ENCODE measurements at places on chromosomes 3 and 15. TPM values are rescaled to one million over a fixed set of nuclear protein-coding genes. Genes with fewer than 3 reads are reported as not detected.

- no peaks in the 10 kb centered on the region for H3K36me3 ChIP-seq
- DNase-seq, result no peak
- no peaks in the 10 kb centered on the region for H3K27me3 ChIP-seq
- H3K4me3 ChIP-seq, result no peak overlapping the region
- no peak overlapping the region for H3K27ac ChIP-seq
Observed at GRCh38 chr3:123821920-123822319, 62.2 kb downstream of the MYLK start.

- H3K27me3 ChIP-seq, result no peaks in the 10 kb centered on the region
- no peaks in the 10 kb centered on the region for H3K4me1 ChIP-seq
- no peak for DNase-seq
Observed at GRCh38 chr3:175059788-175060187, 200.7 kb downstream of the NAALADL2 start.

DNA sequence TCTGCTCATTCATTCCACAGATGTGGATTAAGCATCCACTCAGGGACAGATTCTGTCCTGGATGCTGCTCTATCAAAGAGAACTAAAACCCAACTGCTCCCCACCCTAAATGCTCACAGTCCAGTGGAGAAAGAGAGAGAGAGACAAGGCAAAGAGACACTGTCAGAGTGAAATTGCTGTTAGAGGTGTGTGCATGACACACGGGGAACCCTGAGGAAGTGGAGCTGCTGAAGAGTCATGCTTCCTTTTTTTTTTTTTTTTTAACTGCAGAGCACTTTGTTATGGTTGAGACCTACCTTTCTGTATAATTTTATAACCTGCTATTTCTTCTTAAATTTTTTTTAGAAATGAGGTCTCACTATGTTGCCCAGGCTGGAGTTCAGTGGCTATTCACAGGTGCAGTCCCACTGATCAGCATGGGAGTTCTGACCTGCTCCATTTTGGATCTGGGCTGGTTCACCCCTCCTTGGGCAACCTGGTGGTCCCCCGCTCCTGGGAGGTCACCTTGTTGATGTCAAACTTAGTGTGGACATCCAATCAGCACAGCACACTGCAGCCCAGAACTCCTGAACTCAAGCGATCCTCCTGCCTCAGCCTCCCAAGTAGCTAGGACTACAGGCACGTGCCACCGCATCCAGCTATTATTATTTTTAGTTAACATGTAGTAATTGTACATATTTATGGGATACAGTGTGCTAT lies 18.2 kb upstream of the PSTPIP1 start:
- DNase-seq, result no peak
- H3K27ac ChIP-seq, result no peak overlapping the region
- H3K27me3 ChIP-seq, result no peaks in the 10 kb centered on the region
- no peak overlapping the region for H3K4me3 ChIP-seq
- no peaks in the 10 kb centered on the region for H3K4me1 ChIP-seq
- no peaks in the 10 kb centered on the region for H3K36me3 ChIP-seq

DNA sequence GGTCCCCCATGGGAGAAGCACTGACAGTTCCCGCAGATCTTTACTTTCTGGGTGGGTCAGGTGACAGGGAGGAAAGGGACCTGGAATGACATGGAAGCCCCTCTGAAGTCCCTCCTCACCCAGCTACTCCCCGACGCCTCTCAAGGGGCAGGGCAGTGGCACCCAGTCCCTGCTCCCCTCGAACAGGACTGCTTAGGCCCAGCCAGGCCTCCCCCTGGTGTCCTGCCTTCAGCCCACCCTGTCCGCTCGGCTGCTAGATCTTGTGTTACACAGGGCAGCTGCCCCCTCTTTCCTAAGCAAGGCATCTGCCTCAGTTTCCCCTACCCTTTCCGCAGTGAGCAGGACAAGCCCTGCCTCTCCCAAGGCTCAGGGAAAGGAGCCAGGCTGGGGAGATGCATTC lies 226.5 kb downstream of the XXYLT1 start:
- no peak for DNase-seq
- H3K27ac ChIP-seq, result no peak overlapping the region
- H3K36me3 ChIP-seq, result no peaks in the 10 kb centered on the region
- H3K4me3 ChIP-seq, result no peak overlapping the region
- no peaks in the 10 kb centered on the region for H3K27me3 ChIP-seq

DNA sequence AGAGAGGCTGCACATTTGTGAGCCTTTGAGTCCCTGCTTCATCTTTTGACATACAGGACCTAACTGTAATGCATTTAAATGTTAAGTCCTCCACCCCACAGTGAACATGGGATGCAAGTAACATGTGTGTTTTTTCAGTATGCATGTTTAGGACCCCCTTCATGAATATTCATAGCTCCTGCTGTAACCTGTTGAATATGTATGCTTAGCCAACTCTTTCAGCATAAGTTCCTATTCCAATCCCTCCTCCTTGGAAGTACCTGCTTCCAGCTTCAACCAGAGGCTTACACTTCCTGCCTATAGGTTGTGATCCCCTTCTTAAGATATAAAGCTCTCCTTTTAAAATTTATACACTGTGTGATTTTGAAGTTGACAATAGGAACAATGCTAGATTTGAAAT lies 36.9 kb upstream of the GNB4 start:
- no peak for DNase-seq
- peaks cover 11% of the 10 kb centered on the region for H3K4me1 ChIP-seq
- H3K27me3 ChIP-seq, result no peaks in the 10 kb centered on the region
- no peak overlapping the region for H3K4me3 ChIP-seq

The KLHL40 gene
- total RNA-seq, result not detected

The CHST2 gene
- 0.64 TPM for total RNA-seq

The FGF12 gene
- 2.1 TPM for total RNA-seq

- no peak for DNase-seq
- H3K4me1 ChIP-seq, result no peaks in the 10 kb centered on the region
- no peak overlapping the region for H3K27ac ChIP-seq
- H3K27me3 ChIP-seq, result peaks cover 3% of the 10 kb centered on the region
- no peaks in the 10 kb centered on the region for H3K36me3 ChIP-seq
Observed at GRCh38 chr15:82568986-82569385, 28.7 kb upstream of the RPS17 start.

GRCh38 chr3:71397046-71397445 lies 186.5 kb downstream of the FOXP1 start:
- H3K4me1 ChIP-seq, result peaks cover 23% of the 10 kb centered on the region
- no peaks in the 10 kb centered on the region for H3K27me3 ChIP-seq
- no peaks in the 10 kb centered on the region for H3K36me3 ChIP-seq
- DNase-seq, result peak; percentile 56

The HRG gene
- total RNA-seq, result not detected

DNA sequence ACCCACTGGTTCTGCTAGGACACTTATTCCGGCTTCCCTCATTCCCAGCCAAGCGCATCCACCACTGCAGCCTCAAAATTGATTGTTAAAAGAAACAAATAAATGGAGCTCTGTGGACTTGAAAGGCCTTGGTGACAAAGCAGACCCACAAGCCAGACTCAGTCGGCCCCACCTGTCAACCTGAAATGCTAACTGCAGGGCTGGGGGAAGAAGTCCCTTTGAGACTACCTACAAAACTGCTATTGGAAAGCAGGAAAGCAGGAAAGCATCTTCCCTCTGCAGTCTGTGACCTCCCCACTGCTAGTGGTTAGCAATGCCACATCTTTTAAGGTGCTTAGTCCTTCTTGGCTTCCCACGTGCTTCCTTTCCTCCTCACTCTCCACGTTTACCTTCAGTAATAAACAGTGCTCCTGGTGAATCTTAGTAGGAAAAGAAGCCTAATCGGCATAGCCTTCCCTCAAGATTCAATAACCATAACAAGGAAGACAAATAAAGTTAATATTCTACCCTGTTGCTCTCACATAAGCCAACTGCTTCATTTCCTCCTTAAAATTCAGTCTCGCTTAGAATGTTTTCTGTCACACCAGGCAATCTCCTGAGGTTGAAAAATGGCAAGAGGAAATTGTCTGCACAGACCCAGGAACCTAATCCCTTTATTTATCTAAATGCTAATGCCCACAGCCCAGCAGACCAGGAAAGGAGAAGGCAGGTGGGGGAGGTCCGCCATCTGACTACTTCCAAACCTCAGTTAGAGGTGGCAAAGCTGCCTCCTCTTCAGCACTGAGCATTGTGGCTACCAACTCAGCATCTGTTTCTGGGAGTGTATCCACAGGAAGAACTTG lies 296.2 kb downstream of the NEK10 start:
- no peaks in the 10 kb centered on the region for H3K36me3 ChIP-seq
- H3K27me3 ChIP-seq, result no peaks in the 10 kb centered on the region
- peak; percentile 8 for DNase-seq
- H3K4me3 ChIP-seq, result no peak overlapping the region

- H3K27me3 ChIP-seq, result no peaks in the 10 kb centered on the region
- peaks cover 8% of the 10 kb centered on the region for H3K36me3 ChIP-seq
- H3K4me1 ChIP-seq, result no peaks in the 10 kb centered on the region
- H3K4me3 ChIP-seq, result no peak overlapping the region
- no peak for DNase-seq
- H3K27ac ChIP-seq, result no peak overlapping the region
Observed at GRCh38 chr3:47337656-47338055, 43.2 kb upstream of the PTPN23 start.

DNA sequence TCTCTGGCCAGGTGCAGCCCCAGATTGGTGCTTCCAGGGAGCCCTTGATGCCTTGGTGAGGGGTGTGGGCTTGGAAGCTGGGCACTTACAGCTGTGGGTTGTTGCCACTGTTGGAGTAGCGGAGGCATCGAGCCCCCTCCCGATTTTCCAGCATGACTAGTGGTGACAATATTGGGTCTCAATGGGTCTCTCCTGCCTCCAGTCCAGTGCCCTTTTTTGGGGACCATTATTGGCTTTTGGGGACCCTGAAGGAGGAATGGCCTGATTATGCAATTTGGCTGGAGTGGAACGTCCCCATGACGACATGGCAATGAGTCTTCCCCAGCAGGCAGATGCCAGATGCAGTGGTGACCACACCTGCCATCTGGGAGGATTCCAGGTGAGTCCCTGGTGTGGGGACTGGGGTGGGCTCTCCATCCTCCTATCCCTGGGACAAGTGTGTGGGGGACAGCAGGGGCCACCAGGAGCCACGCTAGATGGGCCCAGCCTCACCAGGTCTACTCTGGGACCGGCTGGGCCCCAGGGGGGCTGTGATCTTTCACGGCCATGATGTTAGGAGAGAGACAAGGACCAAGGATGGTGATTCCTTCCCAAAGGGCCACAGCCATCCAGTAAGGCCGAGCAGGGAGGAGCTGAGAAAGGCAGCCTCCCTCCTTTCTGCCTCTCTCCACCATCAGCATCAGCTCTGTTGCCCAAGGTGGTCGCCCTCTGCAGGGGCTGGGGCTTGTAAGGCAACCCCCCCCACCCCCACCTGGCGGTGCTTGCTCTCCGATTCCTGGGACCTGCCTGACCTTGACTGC lies 196.8 kb downstream of the GOLGA6L6 start:
- H3K4me3 ChIP-seq, result no peak overlapping the region
- no peak overlapping the region for H3K27ac ChIP-seq
- H3K27me3 ChIP-seq, result no peaks in the 10 kb centered on the region
- no peak for DNase-seq

The MFAP1 gene
- total RNA-seq, result 45.4 TPM

GRCh38 chr3:100389025-100389424 lies 11.9 kb downstream of the TOMM70 start:
- no peak for DNase-seq
- no peak overlapping the region for H3K4me3 ChIP-seq
- no peaks in the 10 kb centered on the region for H3K27me3 ChIP-seq
- peaks cover 26% of the 10 kb centered on the region for H3K36me3 ChIP-seq
- no peaks in the 10 kb centered on the region for H3K4me1 ChIP-seq

The GPR156 gene
- total RNA-seq, result 1.2 TPM

The SLC25A20 gene
- 4.9 TPM for total RNA-seq

The FHIT gene
- total RNA-seq, result not detected

GRCh38 chr15:101028321-101028720 lies 109.2 kb downstream of the LRRK1 start:
- no peaks in the 10 kb centered on the region for H3K27me3 ChIP-seq
- no peak overlapping the region for H3K27ac ChIP-seq
- DNase-seq, result no peak
- H3K4me3 ChIP-seq, result no peak overlapping the region
- no peaks in the 10 kb centered on the region for H3K4me1 ChIP-seq

The CCR5 gene
- total RNA-seq, result not detected

DNA sequence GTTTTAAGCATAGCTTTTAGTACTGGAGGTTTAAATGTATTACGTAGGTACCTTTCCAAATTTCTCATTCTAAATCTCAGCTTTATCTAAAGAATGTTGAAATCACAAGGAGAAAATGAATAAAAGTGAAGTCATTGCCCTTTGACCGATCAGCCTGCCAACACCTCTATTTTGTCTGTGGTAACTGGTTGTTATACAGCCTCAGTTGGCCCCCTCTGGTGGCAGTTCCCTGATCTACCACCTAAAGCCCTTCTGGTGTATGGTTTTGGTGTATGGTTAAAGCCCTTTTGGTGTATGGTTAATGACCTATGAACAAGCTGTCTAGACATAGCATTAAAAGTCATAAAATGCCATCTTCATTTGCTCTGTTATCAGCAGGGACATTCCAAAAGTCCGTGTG lies 378.2 kb upstream of the AZI2 start:
- H3K4me3 ChIP-seq, result no peak overlapping the region
- no peaks in the 10 kb centered on the region for H3K27me3 ChIP-seq
- no peaks in the 10 kb centered on the region for H3K36me3 ChIP-seq
- H3K27ac ChIP-seq, result no peak overlapping the region
- no peaks in the 10 kb centered on the region for H3K4me1 ChIP-seq
- DNase-seq, result peak; percentile 58

DNA sequence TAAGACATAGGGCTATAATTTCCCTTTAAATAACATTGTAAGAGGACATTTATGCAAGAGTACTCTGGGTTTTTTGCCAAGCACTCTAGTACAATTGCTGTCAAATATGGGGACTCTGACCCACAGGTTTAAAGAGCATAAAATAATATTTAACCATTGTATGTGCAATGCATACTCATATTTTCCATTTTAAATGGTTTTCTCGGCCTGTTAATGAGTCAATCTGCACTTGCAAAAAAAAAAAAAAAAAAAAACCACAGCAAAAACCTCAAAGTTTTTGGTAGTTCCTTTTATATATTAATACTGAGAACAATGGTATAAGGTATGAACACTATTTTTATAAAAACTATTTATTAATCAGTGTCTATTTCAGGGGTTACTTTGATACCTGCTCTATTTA lies 304.0 kb upstream of the CBLB start:
- H3K27me3 ChIP-seq, result no peaks in the 10 kb centered on the region
- no peak overlapping the region for H3K4me3 ChIP-seq
- DNase-seq, result no peak
- no peak overlapping the region for H3K27ac ChIP-seq

DNA sequence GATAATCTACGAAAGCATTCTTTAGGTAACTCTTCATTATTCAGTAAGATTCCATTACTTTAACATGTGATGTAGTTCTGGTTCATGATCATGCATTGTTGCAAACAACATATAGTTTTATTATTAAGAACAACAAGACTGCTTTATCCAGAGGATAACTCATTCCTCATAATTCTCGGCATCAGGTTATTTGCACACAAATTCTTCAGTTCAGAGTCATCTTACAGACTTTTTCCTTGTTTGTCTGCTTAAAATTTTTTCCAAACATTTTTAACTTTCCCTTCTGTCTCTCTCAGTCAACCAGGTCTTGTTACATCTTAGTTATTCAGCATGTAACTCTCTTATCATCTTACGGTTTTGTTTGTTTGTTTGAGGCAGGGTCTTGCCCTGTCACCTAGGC lies 60.1 kb downstream of the VGLL3 start:
- H3K4me1 ChIP-seq, result no peaks in the 10 kb centered on the region
- no peak for DNase-seq
- no peaks in the 10 kb centered on the region for H3K36me3 ChIP-seq
- no peaks in the 10 kb centered on the region for H3K27me3 ChIP-seq
- no peak overlapping the region for H3K4me3 ChIP-seq
- no peak overlapping the region for H3K27ac ChIP-seq
